T-helper 2 cell treated with Interferon-gamma antibody and Interleukin-4, amounts not matched to agents 100 ng/mL and 5 ng/mL, for 36 hours (primary cell): ENCODE measurements at places on chromosomes 5 and 9. TPM values are rescaled to one million over a fixed set of nuclear protein-coding genes. Genes with fewer than 3 reads are reported as not detected.

The CCDC187 gene
- 0.02 TPM in 1 of 2 replicates, not detected in the other for total RNA-seq

The IRF1 gene
- total RNA-seq, result 366 and 371 TPM in 2 replicates

The GZMA gene
- total RNA-seq, result 738 and 757 TPM in 2 replicates

The CYSRT1 gene
- total RNA-seq, result 0.23 and 0.27 TPM in 2 replicates

The MRPL22 gene
- total RNA-seq, result 57.0 and 58.8 TPM in 2 replicates

The CTXN3 gene
- not detected in 2 replicates for total RNA-seq

The SELENOP gene
- total RNA-seq, result 0.07 TPM in 1 of 2 replicates, not detected in the other
